ENCODE measurements at places on chromosomes 6 and 20. TPM values are rescaled to one million over a fixed set of nuclear protein-coding genes. Genes with fewer than 3 reads are reported as not detected.

GRCh38 chr6:169132352-169132940, 121.2 kb downstream of the THBS2 start:
- DNase-seq = no peak

DNA sequence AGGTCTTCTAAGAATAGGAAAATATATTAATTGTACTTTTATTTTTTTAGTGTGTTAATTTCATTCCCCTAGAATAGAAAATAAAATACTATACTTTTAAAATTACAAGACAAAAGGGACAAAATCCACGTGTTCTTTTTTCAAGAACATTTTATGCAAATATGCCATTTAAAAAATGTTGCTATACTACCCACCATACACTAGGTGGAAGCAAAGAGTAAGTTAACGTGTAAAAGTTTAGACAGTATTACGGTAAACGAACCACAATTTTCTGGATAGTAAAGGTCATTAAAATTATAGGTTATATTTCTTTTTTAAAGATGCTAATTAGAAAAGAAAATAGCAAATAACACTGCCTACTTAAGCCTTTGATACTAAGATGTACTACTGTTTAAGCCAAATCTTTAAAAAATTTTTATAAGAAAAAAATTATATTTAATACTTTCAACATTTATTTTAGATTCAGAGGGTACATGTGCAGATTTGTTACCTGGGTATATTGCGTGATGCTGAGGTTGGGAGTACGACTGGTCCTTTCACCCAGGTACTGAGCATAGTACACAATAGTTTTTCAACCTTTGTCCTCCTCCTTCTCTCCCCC, 287.6 kb downstream of the PHF3 start:
- no peak for DNase-seq

GRCh38 chr6:51626391-51626790, 461.0 kb downstream of the PKHD1 start:
- DNase-seq = no peak

GRCh38 chr6:14618759-14619418, 501.3 kb downstream of the CD83 start:
- DNase-seq = no peak

DNA sequence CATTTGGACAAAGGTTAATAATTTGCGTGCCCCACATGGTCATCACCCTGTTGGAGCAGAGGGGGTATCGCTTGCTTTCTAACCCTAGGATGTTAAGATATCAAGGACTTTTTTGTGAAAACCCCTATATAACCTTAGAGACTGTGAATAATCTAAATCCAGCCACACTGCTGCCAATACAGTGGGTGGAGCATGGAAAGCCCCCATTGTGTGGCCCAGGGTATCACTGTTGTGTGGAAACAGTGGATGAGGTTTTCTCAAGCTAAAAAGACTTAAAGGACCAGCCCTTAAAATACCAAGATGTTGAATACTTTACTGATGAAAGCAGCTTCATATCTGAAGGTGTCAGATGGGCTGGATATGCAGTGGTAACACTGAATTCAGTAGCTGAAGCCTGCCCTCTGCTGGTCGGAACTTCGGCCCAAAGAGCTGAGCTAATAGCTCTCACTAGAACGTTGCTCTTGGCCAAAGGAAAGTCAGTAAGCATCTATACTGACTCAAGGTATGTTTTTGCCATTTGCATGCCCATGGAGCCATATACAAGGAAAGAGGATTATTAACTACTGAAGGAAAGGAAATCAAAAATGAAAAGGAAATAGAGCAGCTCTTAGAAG, 695.2 kb downstream of the PHF3 start:
- peak; percentile 19 for DNase-seq

- no peak for DNase-seq
Observed at GRCh38 chr20:16477632-16478031, 95.6 kb downstream of the KIF16B start.

DNA sequence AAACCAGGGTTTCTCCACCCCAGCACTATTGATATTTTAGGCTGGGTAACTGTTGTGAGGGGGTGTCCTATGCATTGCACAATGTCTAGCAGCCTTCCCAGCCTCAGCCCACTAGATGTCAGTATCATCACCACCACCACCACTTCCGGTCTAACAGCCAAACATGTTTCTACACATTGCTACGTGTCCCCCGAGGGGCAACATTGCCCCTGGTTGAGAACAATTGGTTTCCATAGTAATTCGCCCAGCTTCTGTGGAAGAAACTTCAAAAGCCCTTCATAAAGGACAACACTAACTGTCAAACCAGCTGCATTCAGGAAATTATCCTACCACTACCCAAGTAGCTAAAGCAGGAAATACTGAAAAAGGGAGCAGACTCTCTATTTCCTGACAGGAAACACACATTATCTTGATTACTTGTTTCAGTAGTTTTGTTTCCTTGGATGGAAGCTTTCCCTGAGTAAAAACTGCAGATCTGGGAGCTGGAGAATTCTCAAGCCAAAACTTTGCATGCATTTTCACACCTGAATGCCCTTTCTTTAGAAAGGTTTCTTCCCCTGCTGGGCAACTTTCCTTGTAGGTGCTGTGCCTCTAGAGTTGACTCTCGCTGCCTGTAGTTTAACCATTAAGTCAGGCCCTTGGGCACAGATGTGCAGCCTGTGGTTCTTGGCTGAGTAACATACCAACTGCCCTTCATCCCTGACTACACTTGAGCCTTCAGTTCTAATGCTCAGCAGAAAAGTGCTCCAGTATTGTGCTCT, 23.6 kb downstream of the PKHD1 start:
- DNase-seq = no peak

DNA sequence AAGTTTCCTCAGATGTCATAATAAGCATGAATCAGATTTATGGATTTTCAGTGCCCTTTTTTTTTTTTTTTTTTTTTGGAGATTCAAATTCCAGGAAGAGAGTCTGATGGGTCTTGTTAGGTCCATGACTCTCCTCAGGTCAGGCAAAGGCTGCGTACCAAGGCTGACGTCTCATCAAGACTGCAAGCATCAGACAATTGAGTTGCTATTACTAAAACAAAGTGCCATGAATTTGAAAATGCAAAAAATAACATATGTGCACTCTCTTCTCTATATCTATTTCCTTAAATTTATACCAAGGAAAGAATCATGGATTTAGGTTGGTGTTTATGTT, 134.7 kb downstream of the FAM83B start:
- DNase-seq = no peak

- peak; percentile 83 for DNase-seq
Observed at GRCh38 chr6:7787137-7787608, 61.3 kb downstream of the BMP6 start.

GRCh38 chr6:14981960-14982359, 263.9 kb upstream of the JARID2 start:
- no peak for DNase-seq

- no peak for DNase-seq
Observed at GRCh38 chr6:35674594-35674993, 14.1 kb downstream of the FKBP5 start.

DNA sequence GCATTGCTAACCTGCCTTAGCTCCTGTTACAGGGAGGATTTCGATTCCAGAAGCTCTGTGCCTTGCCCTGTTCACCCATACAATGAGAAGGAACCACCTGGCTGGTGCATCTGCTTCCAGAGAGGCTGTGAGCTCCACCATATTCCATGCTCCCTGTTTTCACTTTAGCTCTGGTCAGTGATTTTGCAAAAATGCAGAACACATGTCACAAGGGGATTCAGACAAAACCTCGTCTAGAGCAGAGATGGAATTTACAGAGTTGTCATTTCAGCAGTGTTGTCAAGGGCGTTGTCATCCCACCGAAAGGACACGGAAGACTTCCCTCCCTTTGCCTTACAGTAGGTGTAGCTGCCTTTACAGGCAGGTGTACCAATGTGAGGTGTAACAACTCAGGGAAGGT, 223.0 kb upstream of the ARID1B start:
- no peak for DNase-seq

- DNase-seq = no peak
Observed at GRCh38 chr6:167930295-167930694, 67.2 kb upstream of the KIF25 start.

DNA sequence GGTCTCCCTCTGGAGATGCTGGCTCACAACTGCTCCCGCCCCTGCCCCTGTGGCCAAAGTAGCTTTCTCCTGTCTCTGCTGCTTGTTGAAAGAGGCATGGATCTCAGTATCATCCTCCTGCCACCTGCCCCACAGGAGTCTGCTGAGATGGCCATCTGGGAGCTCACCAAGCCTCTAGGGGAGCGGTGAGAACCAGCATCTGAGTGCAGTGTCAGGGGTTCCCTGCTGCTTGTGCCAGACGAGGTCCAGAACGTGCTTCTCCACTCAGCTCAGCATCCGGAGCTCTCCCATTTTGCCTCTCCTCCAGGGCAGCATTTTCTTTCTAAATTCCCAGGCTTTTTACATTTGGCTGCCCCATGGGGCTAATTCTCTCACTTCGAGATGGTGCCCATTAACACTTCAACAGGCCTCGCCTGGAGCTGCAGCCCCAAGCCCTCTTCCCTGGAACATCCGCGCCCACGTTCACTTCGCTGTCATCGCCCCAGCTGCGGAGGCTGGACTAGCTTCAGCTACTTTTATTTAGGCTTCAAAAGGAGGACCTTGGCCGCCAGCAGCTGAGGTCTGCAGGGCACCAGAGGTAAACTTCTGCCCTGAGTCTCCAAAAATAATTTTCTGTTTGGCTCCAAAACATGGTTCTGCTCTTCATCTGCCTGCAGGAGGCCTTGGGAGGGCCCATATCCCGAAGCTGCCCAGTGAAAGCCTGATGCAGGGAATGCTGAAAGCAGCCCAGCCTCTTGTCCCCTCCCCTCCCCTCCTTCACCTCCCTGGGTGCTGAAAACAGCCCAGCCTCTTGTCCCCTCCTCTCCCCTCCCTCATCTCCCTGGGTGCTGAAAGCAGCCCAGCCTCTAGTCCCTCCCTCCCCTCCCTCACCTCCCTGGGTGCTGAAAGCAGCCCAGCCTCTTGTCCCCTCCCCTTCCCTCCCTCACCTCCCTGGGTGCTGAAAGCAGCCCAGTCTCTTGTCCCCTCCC, 25.2 kb upstream of the MLN start:
- DNase-seq = no peak

DNA sequence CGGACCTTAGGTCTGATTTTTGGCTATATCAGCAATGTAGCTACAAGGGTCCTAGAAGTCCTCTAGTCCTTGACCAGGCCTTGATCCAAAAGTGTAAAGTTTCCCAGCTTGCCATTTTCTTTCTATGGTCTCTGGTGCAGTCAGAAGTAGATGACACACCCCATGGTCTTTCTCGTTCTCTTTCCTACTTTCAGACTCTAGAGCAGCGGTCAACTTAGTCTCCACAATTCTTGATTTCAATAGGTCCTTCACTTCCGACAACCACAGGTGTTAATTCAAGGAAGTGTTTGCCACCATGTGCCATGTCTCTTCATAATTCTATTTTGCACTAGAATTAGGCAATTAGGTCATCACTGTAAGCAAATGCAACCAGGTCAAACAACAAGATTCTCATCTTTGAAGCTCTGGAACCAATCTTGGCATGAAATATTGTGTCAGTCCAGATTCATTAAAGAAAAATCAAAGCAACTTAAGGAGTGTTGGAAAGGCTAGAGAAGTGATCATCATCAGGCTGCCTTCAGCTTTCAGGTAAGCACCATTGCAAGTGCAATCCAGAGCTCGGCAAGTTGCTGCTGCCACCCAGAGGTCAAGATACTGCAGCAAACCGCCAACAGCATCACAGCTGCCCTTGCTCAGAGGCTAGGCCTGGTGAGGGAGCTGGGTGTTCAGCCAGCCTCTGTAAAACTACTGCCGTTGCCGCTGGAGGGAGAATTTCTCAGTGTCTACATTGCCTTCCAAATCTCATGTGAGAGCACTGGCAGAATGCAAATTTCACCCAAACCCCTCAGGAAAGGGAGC, 5.6 kb upstream of the SYNE1 start:
- DNase-seq = peak; percentile 67

- DNase-seq = no peak
Observed at GRCh38 chr20:50477239-50477872, 32.8 kb upstream of the PTPN1 start.

GRCh38 chr20:12049125-12049524, 131.4 kb downstream of the BTBD3 start:
- no peak for DNase-seq

Gene SPATA25
- polyA plus RNA-seq = 2.3 TPM

Gene SRC
- 80.3 TPM for polyA plus RNA-seq

Gene ENPP1
- polyA plus RNA-seq = 1.6 TPM

Gene SNAP25
- 5.3 TPM for polyA plus RNA-seq

Gene FGD2
- 4.8 TPM for polyA plus RNA-seq

Gene CFB
- polyA plus RNA-seq = 1.7 TPM

Gene SERPINB1
- 27.9 TPM for polyA plus RNA-seq

Gene PDSS2
- 13.9 TPM for polyA plus RNA-seq

Gene RAET1G
- polyA plus RNA-seq = 1.3 TPM

Gene CCDC167
- polyA plus RNA-seq = 23.8 TPM

Gene SIGLEC1
- 2.7 TPM for polyA plus RNA-seq

Gene FAM217A
- 2.4 TPM for polyA plus RNA-seq

Gene HLA-DRB5
- polyA plus RNA-seq = 23.5 TPM
